Right cardiac atrium (tissue), 5 donors: ENCODE measurements at places on chromosomes 7 and 10.

DNA sequence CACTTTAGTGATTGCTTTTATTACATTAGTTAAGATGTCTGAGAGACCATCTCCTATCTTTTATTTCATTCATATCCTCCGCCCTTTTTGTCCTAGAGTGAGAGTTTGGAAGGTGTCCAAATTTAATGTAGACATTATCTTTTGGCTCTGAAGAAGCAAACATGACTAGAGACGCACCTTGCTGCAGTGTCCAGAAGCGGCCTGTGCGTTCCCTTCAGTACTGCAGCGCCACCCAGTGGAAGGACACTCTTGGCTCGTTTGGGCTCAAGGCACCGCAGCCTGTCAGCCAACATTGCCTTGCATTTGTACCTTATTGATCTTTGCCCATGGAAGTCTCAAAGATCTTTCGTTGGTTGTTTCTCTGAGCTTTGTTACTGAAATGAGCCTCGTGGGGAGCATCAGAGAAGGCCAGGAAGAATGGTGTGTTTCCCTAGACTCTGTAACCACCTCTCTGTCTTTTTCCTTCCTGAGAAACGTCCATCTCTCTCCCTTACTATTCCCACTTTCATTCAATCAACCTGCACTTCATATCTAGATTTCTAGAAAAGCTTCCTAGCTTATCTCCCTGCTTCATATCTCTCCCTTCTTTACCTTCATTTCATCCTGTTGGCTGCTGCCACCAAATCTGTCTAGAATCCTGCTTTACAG lies 10.4 kb upstream of the CLCN1 start:
- DNase-seq, result peak; percentile 89

GRCh38 chr7:100957832-100958421 lies 8.6 kb downstream of the MUC3A start:
- no peak for DNase-seq

DNA sequence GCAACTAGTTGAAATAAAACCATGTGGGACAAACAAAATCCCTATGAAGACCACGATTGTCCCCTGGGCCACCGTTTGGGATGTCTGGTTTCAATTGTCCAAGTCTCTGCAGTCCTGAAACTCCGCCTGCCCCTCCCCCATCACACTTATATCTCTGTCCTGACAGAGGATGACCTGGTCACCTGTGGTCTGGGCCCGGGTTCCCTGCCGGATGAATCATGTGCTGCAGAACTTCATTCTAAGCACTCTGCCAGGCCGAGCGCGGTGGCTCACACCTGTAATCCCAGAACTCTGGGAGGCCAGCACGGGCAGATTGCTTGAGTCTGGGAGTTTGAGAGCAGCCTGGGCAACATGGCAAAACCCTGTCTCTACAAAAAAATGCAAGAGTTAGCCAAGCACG lies 91.1 kb downstream of the COL13A1 start:
- no peak for DNase-seq

- no peak for DNase-seq
Observed at GRCh38 chr10:106775127-106775526, 389.4 kb downstream of the SORCS1 start.

- DNase-seq, result no peak
Observed at GRCh38 chr10:80421707-80422536, 13.6 kb downstream of the PRXL2A start.

GRCh38 chr10:61304746-61305145 lies 148.4 kb downstream of the TMEM26 start:
- no peak for DNase-seq

- no peak for DNase-seq
Observed at GRCh38 chr7:46320956-46321355, 399.9 kb upstream of the IGFBP3 start.

- DNase-seq, result peak; percentile 44
Observed at GRCh38 chr7:128105228-128106022, 74.2 kb upstream of the LRRC4 start.

DNA sequence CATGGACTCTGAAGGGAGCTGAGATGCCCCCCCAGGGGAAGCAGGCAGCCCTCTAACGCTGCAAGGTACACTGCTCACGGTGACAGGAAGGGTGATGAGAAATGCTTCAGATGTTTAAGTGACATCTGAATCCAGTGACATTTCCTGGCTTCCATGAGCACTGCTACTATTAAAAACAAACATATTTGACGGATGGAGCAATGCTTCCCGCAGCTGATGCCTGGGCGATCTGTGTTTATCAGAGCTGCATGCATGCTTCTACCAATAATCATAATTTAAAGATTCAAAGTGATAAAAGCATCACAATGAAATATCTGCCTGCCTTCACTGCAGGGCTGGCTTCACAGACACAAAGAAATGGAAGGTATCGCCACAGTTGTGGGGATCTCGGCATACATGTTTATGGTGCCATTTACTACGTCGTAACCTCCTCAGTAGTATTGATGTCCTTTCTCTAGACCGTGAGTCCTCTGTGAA lies 66.1 kb upstream of the AOAH start:
- DNase-seq, result no peak
